ENCODE measurements at places on chromosomes 2 and 18. TPM values are rescaled to one million over a fixed set of nuclear protein-coding genes. Genes with fewer than 3 reads are reported as not detected.

MEP1B gene
- total RNA-seq = not detected

DOK6 gene
- 0.96 TPM for total RNA-seq

CCDC74B gene
- 0.44 TPM for total RNA-seq

ATP6V1B1 gene
- total RNA-seq = not detected

ABCB11 gene
- 0.05 TPM for total RNA-seq

MLPH gene
- 73.5 TPM for total RNA-seq

SULT1C4 gene
- 2.7 TPM for total RNA-seq

DNA sequence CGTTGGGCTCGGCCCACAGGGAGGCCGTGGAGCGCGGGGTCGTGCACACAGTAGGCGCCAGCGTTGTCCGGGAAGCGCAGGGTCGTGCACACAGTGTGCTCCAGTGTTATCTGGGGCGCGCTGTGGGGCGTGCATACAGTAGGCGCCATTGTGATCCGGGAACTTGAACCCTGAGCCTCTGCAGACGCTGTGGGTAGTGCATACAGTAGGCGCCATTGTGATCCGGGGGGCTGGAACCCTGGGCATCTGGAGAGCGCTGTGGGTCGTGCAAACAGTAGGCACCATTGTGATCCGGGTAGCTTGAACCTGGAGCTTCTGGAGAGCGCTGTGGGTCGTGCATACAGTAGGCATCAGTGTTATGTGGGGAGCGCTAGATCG is 793 bp downstream of the ZNF236 start:
- no peak for DNase-seq

- DNase-seq = no peak
Measured at GRCh38 chr2:146666340-146666739, 1178.5 kb upstream of the ACVR2A start.

- DNase-seq = no peak
Measured at GRCh38 chr2:106168657-106169056, 25.4 kb downstream of the UXS1 start.

GRCh38 chr2:203971251-203971650 is 34.7 kb downstream of the ICOS start:
- DNase-seq = no peak

DNA sequence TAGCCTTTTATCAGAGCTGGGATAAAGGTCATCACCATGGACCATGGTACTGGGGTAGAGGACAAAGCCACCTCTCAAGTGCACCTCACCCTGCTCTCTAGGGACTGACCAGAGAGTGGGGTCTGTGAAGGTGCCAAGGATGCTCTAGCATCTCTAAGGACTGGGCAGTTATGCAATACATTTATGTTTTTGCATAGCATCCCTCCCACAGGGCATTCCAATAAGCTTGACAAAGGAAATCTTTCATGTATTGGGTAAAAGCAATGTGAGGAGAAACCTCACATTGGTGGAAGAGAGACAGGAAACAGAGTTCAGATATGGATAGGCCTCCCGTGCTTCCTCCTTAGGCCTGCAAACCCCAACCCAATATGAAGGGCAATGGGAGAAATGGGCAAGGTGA is 31.6 kb downstream of the STK39 start:
- DNase-seq = no peak

- no peak for DNase-seq
Measured at GRCh38 chr2:214807653-214808052, 1.8 kb downstream of the BARD1 start.

DNA sequence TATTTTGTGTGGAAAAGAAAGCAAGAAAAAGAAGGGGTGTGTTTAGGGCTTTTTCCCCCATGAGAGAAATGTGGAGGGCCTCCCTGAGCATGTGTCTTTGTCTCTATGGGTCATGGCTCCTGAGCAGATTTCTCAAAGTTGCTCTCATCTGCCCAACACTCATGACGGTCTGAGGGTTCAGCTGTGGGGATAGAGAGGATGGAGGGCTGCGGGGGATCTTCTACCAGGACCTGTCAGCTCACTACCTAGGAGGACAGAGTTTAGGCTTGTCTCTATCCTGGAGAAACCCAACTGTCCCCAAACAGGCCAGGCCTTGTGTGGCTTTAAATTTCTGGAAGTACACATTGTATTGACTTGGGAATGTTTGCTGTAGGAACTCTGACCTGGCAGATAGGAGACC is 342.2 kb downstream of the MYCN start:
- DNase-seq = no peak

DNA sequence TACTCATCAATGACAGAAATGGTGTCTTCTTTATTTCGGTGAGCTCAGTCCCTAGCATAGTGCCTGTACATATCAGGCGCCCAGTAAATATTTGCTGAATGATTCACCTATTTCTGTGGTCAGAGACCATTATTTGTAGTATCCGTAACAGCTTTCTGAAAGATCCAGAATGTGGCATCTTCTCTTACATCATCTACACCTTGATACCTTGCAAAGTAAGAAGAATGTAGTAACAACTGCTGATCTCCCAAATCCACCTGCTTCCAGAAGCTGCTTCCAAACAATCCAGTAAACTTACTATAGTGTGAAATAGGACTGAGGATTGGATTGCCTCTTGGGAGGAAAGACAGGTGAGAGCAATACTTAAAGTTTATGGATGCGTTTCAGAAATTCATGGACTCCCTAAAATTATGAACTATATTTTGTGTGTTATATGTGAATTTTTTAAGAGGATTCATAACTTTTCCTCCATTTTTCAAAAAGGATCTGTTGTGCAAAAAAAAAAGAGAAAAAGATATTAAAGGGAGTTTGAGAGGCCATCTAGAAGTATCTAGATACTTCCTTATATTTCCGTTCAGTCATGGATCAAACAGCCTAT is 945 bp upstream of the ASXL2 start:
- DNase-seq = no peak

DNA sequence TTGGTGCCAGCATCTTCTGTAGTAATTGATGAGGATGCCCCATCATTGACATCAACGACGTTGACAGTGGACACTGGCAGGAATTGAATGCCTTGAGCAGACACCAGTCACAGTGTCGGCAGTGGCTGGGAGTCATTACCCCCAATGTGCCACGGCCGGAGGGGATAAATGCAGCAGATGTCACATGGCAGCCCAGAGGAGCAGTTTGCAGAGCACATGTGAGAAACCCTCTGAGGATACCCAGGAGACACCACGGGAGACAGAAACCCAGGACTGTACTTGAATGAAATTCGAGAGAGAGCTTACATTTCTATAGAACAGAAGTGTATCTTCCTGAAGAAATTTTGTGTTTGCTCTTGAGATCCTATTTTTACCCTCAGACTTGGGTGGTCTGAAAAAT is 409.1 kb upstream of the TNP1 start:
- DNase-seq = no peak

DNA sequence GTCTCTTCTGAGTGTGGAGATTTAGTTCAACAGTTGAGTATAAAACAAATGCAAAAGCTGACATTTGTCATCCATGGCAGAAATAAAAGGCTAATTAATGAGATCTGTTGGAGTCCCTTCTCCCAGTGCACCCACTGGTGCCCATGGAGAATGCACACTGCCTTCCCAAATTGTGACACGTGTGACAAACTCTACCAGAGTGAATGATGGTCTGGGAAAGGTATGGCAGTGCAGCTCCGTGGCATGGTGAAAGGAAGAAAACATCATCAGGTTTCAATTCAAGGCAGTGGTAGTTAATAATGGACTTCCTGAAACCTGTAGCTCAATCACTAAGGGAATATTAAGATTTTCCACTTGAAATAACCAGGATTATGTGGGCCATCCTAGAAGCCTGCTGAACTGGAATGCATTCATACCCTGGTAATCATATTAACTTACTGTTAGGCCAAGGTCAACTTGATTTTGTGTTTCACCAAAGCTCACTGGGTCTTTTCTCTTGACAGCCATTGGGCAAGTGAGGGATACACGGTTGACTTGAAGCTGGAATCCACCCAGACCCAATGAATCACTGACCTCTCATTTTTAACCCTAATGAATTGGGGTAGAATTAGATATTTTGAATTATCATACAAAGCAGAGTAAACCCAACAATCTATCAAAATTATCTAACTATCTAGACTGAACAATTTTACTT is 167.6 kb downstream of the AFF3 start:
- no peak for DNase-seq

GRCh38 chr2:13698847-13699246 is 933.7 kb upstream of the LRATD1 start:
- no peak for DNase-seq

DNA sequence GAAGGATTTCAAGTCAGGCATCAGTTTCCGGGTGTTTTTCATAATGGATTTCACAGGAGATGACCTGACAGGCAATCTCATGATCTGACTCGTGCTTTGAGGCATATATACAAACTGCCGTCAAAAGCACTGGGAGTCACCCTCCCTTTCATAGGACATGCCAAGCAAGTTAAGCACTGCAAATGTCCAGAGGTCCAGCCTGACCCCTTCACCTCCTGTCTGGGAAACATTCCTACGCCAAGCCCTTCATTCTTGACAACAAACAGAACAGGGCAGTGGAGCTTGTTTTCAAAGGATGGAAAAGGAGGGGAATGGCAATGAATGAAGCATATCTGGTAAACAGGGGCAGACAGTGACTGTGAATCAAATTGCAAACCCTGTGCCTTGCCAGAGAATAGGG is 963.6 kb downstream of the BCL11A start:
- DNase-seq = no peak

DNA sequence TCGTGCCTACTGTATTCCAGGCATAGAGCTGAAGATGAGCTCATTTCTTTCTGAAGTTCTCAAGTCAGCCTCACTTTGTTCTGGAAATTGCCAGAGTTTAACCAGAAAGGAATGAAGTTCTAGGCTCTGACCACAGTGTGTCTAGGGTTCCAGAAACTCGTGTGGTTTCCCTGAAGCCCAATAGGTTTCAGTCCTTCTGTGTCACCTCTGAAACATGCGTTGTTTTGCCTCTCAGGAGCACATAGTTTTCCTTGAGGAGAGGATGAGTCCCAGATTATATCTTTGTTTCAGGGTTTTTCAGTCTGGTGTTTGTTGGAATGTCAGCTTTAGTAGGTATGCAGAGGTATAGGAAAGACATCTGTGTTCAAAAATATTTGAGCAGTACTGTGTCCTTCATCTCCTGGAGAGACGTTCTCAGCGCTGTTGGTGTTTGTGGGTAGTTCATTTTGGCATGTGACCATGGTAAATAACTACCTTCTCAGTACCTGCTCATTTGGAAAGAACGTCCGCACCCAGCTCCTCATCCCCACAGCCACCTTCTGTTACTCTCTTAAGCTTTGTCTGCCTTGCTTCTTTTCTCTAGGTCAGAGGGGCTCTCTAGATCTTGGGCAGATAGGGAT is 56.6 kb downstream of the RALBP1 start:
- no peak for DNase-seq

DNA sequence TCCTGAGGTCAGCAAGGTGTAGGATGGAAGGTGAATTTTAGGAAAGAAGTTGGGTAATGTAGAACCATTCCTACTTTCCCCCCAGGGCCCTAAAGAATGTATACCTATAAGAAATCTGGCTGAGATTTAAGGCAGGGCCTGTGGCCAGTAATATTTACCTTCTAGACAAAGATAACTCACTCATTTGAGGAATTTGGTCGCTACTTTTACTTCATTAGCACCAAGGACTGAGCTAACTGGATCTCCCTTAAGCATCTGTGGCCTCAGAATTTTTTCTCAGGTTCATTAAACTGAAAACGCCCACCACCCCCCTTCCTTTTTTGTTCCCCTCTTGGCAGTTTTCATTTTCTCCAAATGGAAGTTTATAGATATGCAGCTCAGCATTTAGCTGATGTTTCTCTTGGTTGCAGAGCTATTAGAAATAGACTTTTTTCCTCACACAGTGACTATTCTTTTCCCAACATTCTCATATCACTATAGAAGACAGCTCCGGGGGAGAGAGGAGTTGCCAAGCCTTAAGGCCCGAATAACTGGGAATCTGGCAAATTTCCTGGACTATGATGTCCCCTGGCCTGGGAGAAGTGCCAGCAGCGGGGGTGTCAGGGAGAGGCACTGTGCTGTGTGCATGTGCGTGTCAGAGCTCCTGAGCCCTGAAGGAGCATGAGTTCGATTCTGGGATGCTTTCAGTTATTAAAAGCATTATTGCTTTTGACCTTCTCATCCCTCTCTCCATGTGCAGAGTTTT is 310.9 kb downstream of the PRKCE start:
- DNase-seq = peak; percentile 72

GRCh38 chr18:36993068-36993467 is 164.1 kb downstream of the KIAA1328 start:
- DNase-seq = no peak

- no peak for DNase-seq
Measured at GRCh38 chr2:33268246-33268831, 208.1 kb upstream of the RASGRP3 start.
